Activated CD4-positive, alpha-beta T cell treated with anti-CD3 and anti-CD28 coated beads for 4 hours (primary cell): ENCODE measurements at places on chromosomes 1 and 21.

- DNase-seq: no peak
Measured at GRCh38 chr1:96521994-96522760, 199.4 kb upstream of the PTBP2 start.

GRCh38 chr1:18458133-18459092 lies 22.3 kb upstream of the KLHDC7A start:
- no peak for DNase-seq

DNA sequence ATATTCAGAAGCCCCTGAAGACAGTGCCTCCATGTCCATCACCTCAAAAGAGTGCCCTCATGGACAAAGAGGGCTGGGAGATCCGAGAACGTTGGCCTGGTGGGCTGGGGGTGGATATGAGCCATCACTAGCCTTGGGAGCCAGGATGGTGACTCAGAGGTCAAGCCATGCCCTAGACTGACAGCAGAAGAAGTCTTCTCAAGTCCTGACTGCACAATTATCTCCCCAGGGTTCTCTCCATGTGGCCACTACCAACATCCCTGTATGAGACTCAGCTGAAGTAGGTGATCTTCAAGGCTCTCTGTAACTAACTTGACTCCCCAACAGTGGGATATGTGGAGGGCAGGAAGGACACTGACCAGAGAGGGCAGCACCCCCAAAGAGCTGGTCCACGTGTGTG lies 7.1 kb upstream of the USF1 start:
- DNase-seq: no peak

DNA sequence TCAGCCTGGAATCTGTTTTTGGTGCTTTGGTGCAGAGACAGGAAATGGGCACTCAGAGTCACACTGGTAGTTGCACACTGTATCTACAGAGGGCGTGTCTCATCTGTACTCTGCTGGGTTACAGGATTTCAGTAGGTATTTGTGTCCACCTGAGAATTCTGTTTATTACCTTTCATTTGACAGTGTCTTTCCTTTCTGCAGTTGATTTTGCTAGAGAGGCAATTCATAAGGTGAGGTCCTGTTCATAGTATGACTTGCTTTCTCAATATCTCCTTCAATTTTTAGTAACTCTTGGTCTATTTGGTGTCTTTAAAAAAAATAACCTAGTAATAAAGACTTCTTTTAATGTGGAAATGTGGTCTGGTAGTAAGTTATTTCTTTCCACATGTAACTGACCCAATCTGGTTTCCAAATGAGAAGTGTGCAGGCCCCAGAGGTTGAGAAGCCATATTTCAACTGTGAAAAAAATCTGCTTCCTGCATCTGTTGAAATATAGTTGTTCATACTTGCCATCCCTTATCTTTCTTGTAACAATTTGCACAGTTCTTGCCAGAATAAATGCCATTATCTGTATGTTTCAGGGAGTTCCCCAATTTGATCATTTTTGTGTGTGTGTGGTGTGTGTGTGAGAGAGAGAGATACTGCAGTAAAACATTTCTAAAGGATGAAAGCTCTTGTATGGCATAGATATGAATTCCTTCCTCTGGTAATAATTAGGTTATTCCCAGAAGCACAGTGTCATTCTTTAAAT lies 78.4 kb upstream of the DNAJC6 start:
- no peak for DNase-seq

DNA sequence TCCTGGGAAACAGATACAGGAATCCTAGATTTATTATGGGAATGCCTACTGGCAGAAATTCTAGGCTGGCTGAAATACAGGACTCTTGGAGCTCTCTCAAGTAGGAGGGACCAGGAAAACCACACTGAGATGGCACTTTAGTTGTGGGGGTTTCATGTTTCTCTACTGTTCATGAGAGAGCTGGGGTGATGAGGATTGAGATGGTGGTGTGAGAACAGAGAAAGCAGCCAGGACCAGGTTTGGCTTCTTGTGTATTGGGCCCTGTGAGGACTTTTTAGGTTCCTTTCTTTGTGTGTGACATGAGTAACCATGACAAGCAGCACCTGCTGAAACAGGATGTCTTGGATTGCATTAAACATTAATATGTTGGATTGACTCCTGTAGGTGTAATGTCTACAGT lies 4.9 kb downstream of the ARID1A start:
- DNase-seq: no peak

DNA sequence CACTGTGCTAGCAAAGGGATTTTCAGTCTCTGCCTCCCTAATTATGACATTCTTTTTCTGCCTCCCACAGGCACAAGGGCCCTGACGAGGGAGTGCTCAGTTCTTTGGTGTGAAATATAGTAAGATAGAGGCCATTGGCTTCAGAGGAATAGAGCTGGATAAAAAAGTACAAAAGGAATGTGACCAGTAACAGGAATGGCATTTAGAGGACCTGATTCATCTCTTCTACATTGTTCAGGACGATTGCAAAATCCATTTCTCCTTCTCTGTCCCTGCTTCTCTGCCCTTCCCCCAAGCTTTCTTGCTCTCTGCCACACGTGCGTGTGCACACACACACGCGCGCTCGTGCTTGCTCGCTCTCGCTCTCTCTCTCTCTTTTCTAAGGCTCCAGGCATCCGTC lies 668.2 kb downstream of the KIF26B start:
- no peak for DNase-seq
